ENCODE measurements at places on chromosomes 2 and 18. TPM values are rescaled to one million over a fixed set of nuclear protein-coding genes. Genes with fewer than 3 reads are reported as not detected.

- peak; percentile 57 for DNase-seq
- H3K27ac ChIP-seq, result no peak overlapping the region
- no peaks in the 10 kb centered on the region for H3K27me3 ChIP-seq
- peak overlapping the region; percentile 5 for H3K4me3 ChIP-seq
These were observed 113.7 kb downstream of the B3GNT2 start for GRCh38 chr2:62309465-62310091.

GRCh38 chr2:45637440-45637839 lies 14.0 kb upstream of the PRKCE start:
- H3K36me3 ChIP-seq, result no peaks in the 10 kb centered on the region
- H3K27me3 ChIP-seq, result peaks cover 25% of the 10 kb centered on the region

DNA sequence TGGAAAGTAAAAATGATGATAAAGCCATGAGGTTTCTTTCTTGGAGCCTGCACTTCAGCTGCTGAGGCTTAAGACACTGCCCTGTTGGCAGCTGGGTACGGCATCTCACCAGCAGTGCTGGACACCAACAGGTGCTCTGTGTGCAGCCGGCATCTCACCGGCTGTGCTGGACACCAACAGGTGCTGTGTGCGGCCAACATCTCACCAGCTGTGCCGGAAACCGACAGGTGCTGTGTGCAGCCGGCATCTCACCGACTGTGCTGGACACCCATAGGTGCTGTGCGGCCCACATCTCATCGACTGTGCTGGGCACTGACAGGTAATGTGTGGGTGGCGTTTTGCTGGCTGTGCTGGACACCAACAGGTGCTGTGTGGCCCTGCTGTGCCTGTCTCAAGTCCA lies 190.8 kb downstream of the TMEM18 start:
- no peaks in the 10 kb centered on the region for H3K27me3 ChIP-seq
- no peak overlapping the region for H3K27ac ChIP-seq
- no peak for DNase-seq
- no peaks in the 10 kb centered on the region for H3K4me1 ChIP-seq
- H3K4me3 ChIP-seq, result no peak overlapping the region

DNA sequence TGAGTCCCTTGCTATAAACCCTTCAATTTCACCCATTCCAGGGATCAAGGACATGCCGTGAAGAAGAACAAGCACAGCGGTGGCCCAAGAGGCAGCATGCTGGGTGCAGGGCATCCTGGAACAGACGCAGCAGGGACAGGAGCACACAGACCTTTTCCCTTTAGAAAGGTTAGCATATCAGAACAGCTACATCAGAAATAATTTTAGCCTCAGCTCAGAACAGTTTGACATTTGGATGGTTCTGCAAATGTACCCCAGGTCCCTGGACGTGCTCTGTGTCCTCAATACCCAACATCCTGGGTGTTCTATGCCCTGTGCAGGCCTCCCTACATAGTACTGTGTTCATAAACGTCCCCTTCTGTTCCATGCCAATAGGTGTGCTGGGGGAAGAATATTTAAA lies 80.4 kb downstream of the MYOM1 start:
- DNase-seq, result no peak
- H3K4me3 ChIP-seq, result no peak overlapping the region
- no peaks in the 10 kb centered on the region for H3K4me1 ChIP-seq
- peaks cover 2% of the 10 kb centered on the region for H3K36me3 ChIP-seq
- no peaks in the 10 kb centered on the region for H3K27me3 ChIP-seq

- H3K27me3 ChIP-seq, result no peaks in the 10 kb centered on the region
- H3K27ac ChIP-seq, result no peak overlapping the region
- H3K4me1 ChIP-seq, result peaks cover 14% of the 10 kb centered on the region
These were observed 42.4 kb downstream of the KIF5C start for GRCh38 chr2:148917431-148917830.

DNA sequence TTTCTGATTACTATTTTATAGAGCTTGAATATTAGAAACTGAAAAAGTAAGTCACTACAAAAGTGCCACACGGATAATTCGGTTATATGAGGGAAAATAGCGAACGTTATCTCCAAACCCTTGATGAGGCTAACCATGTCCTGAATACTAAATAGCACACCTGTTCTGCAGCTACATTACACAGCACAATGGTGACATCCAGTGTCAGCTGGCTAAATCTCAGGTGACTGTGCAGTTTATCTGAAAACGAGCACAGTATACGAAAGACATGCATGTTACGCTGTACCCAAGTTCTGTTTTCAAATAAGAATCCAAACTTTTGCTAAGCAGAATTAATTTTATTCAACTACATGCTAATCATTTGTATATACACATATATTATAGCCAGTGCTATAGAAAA lies 9.0 kb downstream of the CCDC68 start:
- H3K27me3 ChIP-seq, result no peaks in the 10 kb centered on the region
- H3K4me1 ChIP-seq, result peaks cover 17% of the 10 kb centered on the region
- peak; percentile 20 for DNase-seq
- no peak overlapping the region for H3K27ac ChIP-seq

DNA sequence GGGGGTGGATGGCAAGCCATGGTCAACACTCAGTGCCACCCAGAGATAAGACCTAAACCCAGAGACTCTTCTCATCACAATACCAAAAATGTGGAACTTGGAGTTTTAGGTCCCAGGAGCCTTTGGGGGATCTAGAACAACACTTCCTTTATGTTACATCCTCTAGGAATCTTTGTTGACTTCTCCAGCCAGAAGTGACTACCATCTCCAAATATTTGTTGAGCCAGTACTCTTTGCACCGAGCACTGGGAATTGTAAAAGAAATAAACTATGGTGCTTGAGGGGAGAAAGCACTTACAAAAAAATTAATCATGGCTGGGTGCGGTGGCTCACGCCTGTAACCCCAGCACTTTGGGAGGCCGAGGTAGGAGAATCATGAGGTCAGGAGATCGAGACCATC lies 120.0 kb upstream of the TMEM200C start:
- H3K4me1 ChIP-seq, result no peaks in the 10 kb centered on the region
- no peak overlapping the region for H3K4me3 ChIP-seq
- DNase-seq, result no peak
- no peak overlapping the region for H3K27ac ChIP-seq

- H3K27ac ChIP-seq, result no peak overlapping the region
- H3K36me3 ChIP-seq, result no peaks in the 10 kb centered on the region
- DNase-seq, result no peak
These were observed 24.3 kb upstream of the PSMD14 start for GRCh38 chr2:161283926-161284325.

DNA sequence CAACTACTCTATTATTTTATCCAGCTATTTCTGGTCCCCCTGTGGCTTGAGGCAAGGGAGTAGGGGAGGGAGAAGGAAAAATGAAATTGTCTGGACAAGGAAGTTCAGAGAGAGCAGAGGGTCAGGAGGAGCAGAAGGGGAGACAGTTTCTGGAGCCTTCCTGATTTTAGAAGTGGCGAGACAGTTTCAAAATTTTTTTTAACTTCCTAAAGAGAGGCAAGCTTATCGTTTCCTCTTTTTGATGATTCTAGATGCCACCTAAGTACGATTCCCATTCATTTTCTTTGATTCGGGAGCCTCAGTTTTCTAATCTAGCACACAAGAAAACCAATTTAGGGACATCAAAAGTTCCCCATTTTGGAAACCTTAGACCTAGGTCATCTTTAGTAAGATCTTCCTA lies 96.9 kb upstream of the B3GNT2 start:
- no peak for DNase-seq
- H3K27ac ChIP-seq, result no peak overlapping the region
- H3K36me3 ChIP-seq, result no peaks in the 10 kb centered on the region
- H3K27me3 ChIP-seq, result no peaks in the 10 kb centered on the region
- no peaks in the 10 kb centered on the region for H3K4me1 ChIP-seq
- H3K4me3 ChIP-seq, result no peak overlapping the region

- peaks cover 19% of the 10 kb centered on the region for H3K4me1 ChIP-seq
- no peaks in the 10 kb centered on the region for H3K27me3 ChIP-seq
- H3K36me3 ChIP-seq, result peaks cover 2% of the 10 kb centered on the region
- no peak overlapping the region for H3K4me3 ChIP-seq
These were observed 153.7 kb downstream of the TGIF1 start for GRCh38 chr18:3603421-3604234.

GRCh38 chr2:71379086-71379485 lies 47.5 kb downstream of the ZNF638 start:
- H3K4me1 ChIP-seq, result peaks cover 16% of the 10 kb centered on the region
- peaks cover 38% of the 10 kb centered on the region for H3K36me3 ChIP-seq
- no peaks in the 10 kb centered on the region for H3K27me3 ChIP-seq
- no peak overlapping the region for H3K27ac ChIP-seq
- no peak overlapping the region for H3K4me3 ChIP-seq

DNA sequence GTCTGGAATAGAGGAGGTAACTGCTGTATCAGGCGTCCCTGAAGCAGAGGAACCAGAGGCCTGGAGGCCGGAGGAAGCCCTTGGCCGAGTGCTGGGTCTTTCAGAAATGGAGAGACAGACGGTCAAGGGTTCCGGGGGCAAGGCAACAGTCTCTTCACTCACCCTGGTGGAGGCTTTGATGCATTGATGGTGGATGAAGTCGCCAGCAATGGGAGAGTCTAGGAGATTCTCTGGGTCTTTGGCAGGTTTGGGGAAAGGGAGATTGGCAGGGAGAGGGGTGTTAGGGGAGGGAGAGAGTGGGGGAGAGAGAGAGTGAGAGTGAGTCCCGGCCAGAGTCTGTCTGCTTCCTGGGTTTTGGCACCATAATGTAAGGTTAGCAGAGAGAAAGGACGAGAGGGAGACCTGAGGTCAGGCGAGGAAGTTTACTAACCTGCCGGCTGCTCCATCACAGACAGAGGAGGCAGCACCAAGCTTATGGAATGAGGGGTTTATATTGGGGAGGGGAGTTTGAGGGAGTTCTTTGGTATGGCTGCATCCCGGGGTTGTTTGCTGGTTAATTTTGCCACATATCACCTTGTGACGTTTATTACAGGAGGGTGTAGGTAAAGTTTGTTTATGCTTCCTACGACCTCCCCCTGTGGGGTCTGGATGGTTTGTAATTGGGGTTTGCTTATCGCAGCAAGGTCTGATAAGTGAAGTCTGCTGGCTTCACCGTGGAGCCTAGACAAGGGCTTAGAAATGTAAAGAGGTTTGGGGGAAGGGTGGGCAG lies 19.6 kb downstream of the COMMD1 start:
- no peak overlapping the region for H3K4me3 ChIP-seq
- no peaks in the 10 kb centered on the region for H3K27me3 ChIP-seq
- no peak for DNase-seq
- H3K27ac ChIP-seq, result no peak overlapping the region
- H3K36me3 ChIP-seq, result peaks cover 5% of the 10 kb centered on the region
- no peaks in the 10 kb centered on the region for H3K4me1 ChIP-seq

- no peak overlapping the region for H3K27ac ChIP-seq
- H3K4me3 ChIP-seq, result no peak overlapping the region
- no peaks in the 10 kb centered on the region for H3K27me3 ChIP-seq
These were observed 26.2 kb upstream of the PID1 start for GRCh38 chr2:229297247-229297646.

DNA sequence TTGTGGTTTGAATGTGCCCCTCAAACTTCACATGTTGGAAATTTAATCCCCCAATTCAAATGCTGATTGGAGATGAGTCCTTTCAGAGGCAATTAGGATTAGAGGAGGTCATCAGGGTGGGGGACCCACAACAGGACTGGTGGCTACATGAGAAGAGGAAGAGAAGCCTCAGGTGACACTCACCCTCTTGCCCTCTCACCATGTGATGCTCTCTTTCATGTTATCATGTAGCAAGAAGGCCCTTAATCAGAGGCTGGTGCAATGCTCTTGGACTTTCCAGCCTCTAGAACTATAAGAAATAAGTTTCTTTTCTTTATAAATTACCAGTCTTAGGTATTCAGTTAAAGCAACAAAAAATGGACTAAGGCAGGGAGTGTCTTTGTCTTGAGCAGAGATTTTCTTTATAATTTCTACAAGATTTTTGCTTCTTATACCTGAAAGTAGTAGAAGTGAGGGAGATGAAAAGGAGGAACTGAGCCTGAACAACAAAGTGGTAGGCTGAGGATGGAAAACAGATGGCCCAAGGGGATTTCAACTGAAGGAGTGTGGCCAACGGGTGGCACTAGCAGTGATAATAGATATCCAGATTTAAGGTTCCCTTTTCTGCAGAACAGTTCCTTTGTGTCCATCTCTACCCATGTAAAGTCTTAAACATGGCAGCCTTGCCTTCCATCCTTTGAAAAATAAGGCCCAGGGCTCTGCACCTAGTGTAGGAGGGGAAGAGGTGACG lies 49.2 kb upstream of the TGIF1 start:
- no peak for DNase-seq
- peaks cover 2% of the 10 kb centered on the region for H3K27me3 ChIP-seq
- no peak overlapping the region for H3K4me3 ChIP-seq
- peaks cover 11% of the 10 kb centered on the region for H3K4me1 ChIP-seq
- H3K27ac ChIP-seq, result no peak overlapping the region
- H3K36me3 ChIP-seq, result peaks cover 2% of the 10 kb centered on the region

DNA sequence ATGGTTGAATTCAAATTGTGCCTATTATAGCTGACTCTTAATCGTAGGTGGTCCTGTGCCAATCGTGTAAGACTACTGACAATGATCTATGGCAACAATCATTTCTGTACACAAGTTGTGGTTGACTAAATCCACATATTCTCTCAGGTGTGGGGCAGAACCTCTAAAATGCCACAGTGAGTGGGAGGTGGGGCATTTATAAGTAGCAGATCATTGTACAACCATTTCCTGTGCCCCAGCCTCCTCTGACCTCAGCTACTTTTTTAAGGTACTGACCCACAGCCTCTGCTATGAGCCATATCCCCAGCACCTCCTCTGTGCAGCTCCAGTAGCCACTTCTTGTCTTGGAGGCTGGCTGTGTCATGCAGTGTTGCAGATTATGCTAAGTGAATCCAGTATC lies 48.6 kb upstream of the RAPH1 start:
- no peak overlapping the region for H3K4me3 ChIP-seq
- peaks cover 8% of the 10 kb centered on the region for H3K27me3 ChIP-seq
- H3K27ac ChIP-seq, result no peak overlapping the region
- DNase-seq, result peak; percentile 69
- H3K36me3 ChIP-seq, result no peaks in the 10 kb centered on the region

DNA sequence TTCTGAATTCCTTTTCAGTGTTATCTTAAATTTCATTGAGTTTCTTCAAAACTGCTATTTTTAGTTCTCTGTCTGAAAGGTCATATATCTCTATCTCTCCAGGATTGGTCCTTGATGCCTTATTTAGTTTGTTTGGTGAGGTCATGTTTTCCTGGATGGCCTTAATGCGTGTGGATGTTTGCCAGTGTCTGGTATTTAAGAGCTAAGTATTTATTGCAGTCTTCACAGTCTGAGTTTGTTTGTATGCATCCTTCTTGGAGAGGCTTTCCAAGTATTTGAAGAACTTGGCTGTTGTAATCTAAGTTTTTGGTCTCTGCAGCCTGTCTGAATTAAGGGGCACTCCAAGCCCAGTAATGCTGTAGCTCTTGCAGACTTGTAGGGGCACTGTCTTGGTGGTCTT lies 249.3 kb downstream of the ZNF385B start:
- DNase-seq, result no peak
- H3K27me3 ChIP-seq, result no peaks in the 10 kb centered on the region
- H3K4me3 ChIP-seq, result no peak overlapping the region

The CLEC4F gene
- not detected for total RNA-seq

The DUSP28 gene
- 4.2 TPM for total RNA-seq

The LBX2 gene
- total RNA-seq, result 0.52 TPM

The ERFE gene
- not detected for total RNA-seq

The FAP gene
- not detected for total RNA-seq

The NAT8 gene
- not detected for total RNA-seq

The GPR17 gene
- not detected for total RNA-seq

The MGAT4A gene
- 71.9 TPM for total RNA-seq

The PID1 gene
- total RNA-seq, result not detected

The NEDD4L gene
- total RNA-seq, result 3.8 TPM
